ENCODE measurements at places on chromosomes 5 and 9.

GRCh38 chr5:12825163-12825562 is 920.9 kb upstream of the CTNND2 start:
- DNase-seq: no peak

DNA sequence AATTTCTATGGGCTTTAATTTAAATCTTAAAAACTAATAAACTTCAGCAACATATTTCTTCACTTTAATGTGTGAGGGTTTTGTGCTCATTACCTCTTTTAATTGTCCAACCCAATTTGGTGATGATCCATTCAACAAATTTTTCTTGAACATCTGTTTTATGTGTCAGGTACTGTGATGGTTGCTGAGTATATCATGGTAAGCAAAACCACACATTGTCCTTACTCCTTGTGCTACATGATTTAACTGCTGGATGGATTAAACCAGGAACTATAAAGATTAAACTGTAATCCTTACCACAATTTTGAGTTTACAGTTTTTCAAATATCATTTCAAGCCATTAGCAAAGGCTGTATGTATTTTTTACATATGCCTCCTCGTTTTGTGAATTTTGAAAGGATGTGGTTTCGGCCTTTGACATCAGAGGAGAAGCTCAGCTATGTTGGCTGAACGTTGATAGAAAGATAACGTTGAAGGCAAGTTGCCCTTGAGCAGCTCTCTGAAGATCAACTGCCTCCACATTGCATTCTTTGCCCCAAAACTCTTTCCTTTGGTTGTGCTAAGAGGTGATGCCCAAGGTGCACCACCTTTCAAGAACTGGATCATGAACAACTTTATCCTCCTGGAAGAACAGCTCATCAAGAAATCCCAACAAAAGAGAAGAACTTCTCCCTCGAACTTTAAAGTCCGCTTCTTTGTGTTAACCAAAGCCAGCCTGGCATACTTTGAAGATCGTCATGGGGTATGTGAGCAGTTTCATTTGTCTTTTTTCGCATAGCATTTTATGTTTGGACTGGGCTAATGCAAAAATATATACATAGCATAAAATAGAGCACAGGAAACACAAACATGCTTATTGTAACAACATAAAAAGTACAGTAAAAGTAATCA is at the start of gene ITK:
TSS of gene ITK (plus strand) at position 467 of the 891 bp plus-strand sequence. CDS start at position 605, 138 bp downstream.
- DNase-seq: peak; percentile 70

- DNase-seq: no peak
Observed at GRCh38 chr9:87238545-87238944, 259.1 kb upstream of the DAPK1 start.

DNA sequence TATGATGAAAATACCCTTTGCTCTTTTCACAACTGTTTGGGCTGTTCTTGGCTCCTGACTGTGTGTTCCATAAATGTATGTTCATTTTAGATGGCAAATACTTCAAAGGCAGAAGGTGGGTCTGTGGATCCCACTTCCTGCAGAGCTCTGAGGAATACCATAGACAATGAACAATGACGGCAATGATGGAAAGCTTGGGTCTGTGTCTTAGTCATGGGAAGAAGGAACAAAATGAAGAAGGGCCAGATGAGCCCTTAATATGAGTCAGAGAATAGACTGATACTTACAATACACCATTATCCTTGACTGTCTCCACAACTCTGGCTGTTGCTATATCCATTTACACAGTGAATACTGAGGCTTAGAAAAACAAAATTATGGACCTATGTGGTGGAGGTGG is 126.0 kb downstream of the SLIT3 start:
- no peak for DNase-seq

- no peak for DNase-seq
Observed at GRCh38 chr5:143174714-143175398, 228.6 kb downstream of the NR3C1 start.

DNA sequence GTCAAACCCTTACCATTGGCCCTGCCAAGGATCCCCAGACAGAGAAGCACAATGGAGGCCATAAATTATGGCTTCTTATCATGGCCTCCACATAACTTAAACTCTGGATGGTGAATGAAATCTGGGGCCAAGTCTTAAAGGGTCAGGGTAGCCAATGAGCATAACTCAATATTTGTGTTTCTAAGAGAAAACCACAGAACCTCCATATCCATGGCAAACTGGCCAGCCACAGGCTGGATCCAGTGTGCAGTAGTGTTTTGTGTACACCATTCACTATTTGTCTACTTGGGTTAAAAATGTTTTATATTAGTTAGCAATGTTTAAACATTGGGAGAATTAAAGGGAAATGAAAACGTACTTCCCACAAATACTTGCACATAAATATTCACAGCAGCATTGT is 60.8 kb downstream of the CDO1 start:
- DNase-seq: no peak

DNA sequence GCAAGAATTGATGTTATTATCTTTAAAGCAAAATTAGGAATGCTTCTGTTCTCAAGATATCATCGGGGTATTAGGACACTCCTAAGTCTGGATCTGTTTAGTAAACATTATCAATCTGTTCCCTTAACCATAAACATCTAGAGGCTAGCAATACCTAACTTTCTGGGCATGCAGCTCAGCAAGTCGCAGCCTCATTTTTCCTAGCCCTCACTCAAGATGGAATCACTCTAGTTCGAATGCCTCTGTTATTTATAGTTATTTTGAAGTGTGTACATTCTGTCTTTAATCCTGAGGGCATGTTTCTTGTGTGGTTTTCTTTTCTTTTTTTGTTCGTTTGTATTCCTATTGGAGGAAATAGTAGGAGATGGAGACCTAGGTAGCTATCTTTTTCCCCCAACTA is 66.9 kb downstream of the FER start:
- DNase-seq: no peak

DNA sequence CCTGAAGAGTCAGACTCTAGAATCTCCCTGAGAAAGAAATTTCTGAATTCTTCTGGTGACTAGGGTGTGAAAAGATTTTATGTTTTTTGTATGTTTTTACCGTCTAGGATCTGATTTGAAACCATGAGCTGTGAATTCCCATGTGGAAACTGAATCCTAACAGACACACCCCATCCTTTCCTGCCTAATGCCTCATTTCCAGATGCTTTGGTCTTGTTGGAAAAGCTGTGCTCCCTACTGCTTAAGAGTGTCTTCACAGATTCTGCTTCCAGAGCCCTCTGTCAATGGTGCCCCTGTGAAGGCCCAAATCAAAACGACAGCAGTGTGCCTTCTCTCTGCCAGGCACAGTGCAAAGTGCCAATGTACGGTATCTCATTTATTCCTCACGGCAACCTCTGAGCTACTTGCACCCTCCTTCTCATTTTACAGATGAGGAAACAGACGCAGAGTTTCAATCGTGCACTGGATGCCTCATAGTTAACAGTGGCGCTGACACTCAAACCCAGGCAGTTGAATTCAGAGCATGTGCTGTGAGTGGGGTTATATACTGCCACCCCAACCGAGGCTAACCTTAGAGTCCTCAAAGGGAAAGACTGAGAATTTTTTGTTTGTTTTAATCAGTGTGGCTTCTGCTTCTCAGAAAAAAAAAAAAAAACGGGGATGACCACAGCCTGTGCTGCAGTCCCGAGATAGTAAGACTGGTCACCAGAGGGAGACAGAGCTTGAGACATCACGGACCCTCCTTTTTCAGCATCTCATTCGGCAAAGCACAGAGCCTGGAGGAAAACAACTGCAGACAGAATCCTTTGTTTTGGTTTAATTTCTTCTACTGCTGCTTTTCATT is 188.4 kb downstream of the SNCAIP start:
- peak; percentile 73 for DNase-seq

DNA sequence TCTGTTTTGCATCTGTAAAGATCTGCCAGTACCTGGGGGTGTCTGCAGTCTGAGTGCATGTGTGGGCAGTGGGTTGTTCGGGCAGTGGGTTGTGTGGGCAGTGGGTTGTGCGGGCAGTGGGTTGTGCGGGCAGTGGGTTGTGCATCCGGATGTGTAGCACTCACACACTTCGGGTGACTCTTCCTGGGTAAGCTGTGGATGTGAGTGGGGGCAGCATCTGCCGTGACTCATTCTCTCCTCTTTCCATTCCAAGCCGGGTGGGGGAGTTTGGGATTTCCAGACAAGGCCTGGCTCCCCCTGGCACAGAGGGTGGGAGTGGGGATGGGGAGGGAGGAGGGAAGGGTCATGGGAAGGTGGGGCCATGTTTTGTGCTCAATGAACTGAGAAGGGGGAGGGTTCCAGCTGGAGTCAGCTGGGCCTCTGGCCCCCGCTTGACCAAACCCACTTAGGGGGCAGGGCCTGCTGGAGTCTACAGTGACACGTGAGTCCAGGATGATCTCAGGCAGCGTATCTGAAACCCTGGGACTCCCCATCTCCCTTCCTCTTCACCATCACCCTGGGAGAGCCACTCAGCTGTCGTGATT is 8.3 kb downstream of the CRB2 start:
- DNase-seq: no peak

DNA sequence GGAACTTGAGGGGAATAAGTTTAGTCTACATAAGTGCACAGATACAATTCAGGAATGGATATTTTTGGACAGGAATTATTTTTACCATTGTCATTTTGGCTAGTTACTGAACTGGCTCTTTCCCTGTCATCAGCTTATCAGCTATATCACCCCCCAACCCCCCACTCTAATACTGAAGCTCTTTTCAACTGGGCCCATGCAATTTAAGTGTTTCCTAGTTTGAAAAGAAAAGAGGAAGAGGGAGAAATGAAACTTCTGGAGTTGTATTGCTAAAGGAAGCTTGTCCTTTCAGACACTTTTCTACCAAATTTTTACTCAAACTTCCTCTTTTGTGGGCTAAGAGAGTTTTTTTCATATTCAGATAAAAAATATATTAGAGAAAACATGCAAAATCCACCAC is 18.5 kb upstream of the TIMD4 start:
- peak; percentile 47 for DNase-seq

GRCh38 chr9:4339836-4340560 is 40.1 kb upstream of the GLIS3 start:
- peak; percentile 9 for DNase-seq
